NCI-H345 (cell line): ENCODE measurements at places on chromosomes 7 and 10.

- DNase-seq, result no peak
These were observed 40.0 kb upstream of the FAM3C start for GRCh38 chr7:121436136-121436535.

- no peak for DNase-seq
These were observed 379.7 kb downstream of the PHTF2 start for GRCh38 chr7:78178319-78178718.

- no peak for DNase-seq
These were observed 70.5 kb upstream of the AHR start for GRCh38 chr7:17227766-17228490.

DNA sequence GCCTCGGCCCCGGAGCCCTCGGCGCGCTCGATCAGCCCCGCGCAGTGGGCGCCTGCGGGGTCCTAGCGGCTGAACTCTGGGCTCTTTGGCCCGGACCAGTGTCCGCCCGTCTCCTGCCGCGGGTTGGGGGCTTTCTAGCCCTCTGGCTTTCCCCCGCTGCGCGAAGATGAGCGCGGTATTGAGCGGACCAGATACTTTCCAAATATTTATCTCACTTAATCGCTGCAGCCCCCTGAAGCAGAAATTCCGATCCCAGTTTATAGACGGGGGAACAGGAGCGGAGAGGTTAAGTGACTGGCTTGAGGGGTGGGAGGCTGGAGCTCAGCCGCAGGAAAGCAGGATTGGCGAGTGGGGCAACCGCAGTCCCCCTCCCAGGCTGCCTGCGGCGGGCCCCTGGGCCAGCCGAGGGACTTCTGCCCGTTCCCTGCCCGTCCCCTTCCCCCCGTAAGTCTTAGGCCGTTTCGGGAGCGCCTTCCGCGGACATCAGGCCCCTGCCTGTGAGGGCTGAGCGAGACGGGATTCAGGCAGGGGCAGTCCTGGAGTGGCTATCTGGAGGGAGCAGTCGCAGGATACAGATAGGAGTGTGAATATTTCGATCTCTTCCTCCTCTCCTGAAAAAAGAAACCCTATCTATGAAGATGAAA, 565 bp downstream of the STRIP2 start:
- DNase-seq, result no peak

- no peak for DNase-seq
These were observed 23.5 kb upstream of the PANK1 start for GRCh38 chr10:89668386-89669071.

DNA sequence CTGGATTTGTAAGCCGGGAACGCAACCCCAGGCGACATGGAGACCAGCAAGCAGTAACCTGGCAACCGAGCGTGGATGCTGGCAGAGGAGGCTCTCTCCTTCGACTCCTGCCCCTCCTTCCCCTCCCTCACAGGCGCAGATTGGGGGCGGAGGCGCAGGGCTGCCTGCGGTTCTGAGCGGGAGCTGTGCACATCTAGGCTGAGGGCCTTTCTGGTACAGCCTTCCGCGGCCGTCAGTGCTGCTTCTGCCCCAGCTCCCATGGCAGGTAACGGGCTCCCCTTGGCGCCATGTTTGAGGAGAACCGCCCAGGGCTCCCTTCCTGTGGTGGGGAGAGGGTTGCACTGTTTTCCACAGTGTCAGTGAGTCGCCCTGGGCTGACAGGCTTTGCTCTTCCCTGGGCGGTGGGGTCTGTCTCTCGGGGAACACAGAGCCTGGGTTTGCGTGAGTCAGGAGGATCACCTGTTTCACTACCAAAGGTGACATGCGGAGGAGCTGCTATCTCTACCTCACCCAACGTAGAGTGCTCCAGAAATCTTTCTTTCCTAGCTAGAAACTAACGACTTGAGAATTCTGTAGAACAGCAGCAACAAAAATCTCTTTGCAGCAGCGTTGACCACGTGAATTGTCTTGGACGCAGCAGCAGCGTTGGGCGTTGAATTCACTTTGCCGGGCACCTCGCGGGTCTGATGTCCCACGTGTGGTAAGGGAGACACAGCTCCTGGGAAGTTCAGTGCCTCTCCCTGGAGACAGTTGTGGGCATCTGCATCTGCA, 154.8 kb upstream of the COBL start:
- no peak for DNase-seq

GRCh38 chr7:10662491-10662890, 311.2 kb upstream of the PHF14 start:
- no peak for DNase-seq
